ENCODE measurements at places on chromosomes 13 and 19. TPM values are rescaled to one million over a fixed set of nuclear protein-coding genes. Genes with fewer than 3 reads are reported as not detected.

The S1PR2 gene
- 15.1 TPM for polyA plus RNA-seq

The GJB6 gene
- polyA plus RNA-seq: 2.5 TPM

The PCDH9 gene
- polyA plus RNA-seq: 16.9 TPM

The APC2 gene
- 1.5 TPM for polyA plus RNA-seq

The IGFLR1 gene
- 2.6 TPM for polyA plus RNA-seq

DNA sequence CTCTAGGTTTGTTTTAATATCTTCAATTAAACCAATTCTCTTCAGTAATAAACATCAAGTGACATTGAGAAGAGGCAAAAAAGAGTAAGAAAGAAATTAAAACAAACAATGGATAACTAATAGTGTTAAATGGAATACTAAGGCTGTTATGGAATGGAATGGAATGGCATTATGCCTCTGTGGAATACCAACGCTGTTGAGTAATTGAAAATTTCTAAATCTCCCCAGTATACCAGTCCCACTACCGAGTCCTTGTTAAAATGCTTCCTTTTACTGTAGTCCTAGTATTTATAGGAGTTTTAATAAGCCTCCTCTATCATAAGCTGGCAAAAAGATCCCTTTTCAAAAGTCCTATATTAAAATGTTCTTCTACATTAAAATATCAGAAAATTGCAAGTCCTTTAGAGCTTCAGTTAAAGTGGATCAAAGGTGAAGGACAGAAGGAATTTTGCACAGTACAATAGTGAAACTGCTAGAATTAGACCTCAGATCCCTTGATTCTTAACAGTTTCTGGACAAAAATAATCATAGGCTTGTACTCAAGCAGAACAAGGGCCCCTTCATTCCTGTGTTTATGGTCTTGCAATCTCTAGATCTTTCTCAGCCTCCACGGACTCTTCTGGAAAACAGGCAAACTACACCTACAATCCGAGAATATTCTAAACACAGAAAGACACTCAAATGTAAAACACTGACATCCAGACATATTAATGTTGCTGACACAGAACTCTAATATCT, 128.2 kb downstream of the PCDH9 start:
- no peak for DNase-seq

GRCh38 chr19:10361569-10362011, 18.8 kb downstream of the TYK2 start:
- DNase-seq: no peak

GRCh38 chr13:31860002-31860401, 120.7 kb downstream of the RXFP2 start:
- no peak for DNase-seq

DNA sequence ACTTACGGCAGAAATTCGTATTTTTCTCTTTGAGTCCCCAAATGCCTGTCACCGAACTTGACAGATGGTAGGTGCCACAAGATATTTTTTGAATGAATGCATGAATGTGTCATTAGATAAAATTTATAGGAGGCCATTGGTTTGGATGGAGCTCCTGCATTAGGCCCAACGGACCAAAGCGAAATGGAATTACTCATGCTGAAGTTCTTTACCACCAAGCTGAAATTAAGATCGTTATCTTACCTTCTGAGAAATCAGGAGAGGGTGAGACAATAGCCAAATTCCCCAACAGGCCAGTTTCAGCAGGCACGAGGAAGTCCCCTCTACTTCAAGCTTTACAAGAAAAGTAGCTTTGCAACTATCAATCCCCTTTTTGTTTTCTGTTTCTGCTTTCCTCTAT, 452.5 kb upstream of the ARGLU1 start:
- DNase-seq: no peak

- DNase-seq: no peak
Measured at GRCh38 chr19:19074196-19074882, 10.5 kb downstream of the SLC25A42 start.

GRCh38 chr19:38252941-38253691, 3.1 kb downstream of the PPP1R14A start:
- no peak for DNase-seq

DNA sequence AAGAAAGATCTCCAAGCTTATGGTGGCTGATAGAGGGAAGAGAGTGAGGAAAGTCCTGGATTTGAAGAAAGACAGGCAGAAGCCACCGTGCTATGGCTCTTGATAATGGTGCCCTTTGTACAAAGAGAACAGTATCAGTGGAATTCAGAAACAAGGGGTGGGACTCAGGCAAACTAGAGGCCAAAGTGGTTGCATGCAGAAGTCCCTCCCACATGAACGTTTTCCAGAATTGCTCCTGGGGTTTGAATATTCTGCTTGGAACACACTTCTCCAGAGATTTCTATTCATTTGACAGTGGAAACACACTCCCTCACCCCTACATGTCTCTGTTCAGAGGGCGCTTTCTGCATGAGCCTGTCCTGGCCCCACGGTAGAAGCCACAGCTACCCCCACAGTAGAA, 10.1 kb upstream of the MBNL2 start:
- DNase-seq: no peak

GRCh38 chr13:41177616-41178015, 16.8 kb downstream of the KBTBD7 start:
- no peak for DNase-seq

GRCh38 chr19:6712231-6712630, 8.2 kb downstream of the C3 start:
- no peak for DNase-seq

DNA sequence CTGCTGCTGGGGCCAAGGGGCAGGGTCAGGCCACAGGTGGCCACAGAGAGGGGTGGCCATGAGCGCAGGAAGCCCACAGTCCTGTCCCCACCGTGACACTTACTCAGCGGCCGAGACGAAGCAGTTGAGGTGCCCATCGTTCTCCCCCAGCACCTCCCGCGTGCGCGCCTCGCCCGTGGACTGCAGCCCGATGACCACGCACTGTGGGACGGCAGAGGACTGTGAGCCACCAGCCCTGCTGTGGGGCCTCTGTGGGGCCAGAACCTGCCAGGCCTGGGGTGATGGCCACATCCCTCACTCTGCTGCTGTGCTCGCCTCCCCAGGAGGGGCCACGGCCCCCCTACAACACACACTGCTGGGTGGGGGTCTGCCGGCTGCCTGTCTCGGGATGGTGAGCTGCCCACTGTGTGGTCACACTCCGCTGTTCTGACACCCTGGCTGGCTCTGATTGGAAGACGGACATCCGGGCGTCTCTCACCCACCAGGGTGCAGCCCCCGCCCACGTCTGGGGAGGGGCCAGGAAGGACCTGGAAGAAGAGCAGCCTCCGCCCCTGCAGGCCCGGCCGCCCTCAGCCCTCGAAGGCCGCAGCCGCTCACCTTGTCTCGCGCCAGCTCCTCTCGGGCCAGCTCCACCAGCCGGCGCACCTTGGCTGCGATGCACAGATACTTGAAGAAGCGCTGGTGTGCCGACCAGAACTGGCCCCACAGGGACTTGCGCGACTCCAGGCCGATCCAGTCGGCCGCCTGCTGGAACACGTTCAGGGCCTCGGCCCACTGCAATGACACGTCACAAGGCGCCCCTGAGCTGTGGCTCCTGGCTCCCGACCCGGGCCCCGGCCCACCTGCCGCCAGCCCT, 13.2 kb downstream of the GPX4 start:
- DNase-seq: no peak

DNA sequence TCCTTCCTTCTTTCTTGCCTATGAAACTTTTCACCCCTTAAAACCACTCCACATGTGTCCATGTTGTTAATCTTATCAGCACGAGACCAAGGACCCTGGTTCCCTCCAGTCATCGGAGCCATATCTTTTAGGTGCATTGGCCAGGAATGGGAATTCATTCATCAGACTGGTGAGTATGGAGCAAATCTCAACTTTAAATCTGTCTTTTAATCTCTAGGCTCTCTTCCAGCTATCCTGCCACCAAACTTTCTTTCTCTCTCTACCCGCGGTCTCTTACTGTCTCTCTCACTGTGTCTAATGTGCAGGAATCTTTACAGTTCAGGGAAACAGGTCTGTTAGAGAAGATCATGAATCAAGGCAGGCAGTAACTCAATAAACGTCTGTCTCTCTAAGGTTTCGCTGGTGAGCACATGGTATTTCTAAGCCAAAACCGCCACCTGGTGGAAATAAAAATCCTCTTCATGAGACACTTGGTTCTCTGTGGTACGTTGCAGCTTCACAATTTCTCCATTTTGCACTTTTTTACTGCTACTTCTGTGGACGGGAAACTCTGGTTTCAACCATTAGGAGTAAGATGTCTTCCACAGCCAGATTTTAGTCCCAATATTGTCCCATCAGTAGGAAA, 16.1 kb downstream of the LGALS16 start:
- peak; percentile 33 for DNase-seq

GRCh38 chr19:13866463-13867046, 10.4 kb upstream of the NANOS3 start:
- DNase-seq: no peak

DNA sequence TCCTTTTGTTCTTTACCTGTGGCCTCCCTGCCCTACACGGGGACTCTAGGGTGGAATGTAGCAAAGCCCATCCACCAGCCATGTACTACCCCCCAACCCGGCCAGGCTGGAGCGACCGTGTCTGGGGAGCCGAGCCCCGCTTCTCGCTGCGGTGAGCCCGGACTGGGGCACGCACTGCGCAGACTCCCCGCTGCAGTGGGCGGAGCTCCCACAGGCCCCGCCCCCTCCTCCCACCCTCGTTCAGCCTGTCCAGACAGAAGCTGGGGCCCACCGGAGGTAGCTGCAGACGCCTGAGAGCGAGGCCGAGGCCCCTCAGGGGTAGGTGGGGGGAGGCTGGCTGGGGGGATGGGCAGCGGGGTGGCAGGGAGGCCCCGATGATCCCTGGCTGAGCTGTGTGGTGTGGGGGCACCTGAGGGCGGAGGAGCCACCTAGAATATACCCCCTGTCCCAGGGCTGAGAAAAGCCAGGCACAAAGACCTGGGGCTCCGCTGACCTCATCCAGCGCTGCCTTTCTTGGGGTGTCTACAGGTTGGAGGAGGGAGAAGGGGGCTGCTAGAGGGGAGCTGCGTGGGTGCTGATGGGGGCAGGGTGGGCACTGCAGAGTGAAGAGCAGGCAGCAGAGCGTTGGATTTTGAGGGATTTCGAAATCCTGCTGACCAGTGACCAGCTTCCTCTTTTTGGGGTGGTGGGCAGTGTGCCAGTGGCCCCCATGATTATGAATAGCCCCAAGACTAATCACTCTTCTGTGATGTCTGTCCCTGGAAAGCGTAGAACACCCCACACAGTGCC, 17.3 kb downstream of the PLD3 start:
- DNase-seq: peak; percentile 67

GRCh38 chr19:54162241-54162805, 2.8 kb upstream of the LENG1 start:
- no peak for DNase-seq
